Activated T-cell treated with anti-CD3 and anti-CD28 coated beads, Interleukin-2, amount 50 U/mL, for 72 hours (primary cell): ENCODE measurements at places on chromosomes 5 and 9. TPM values are rescaled to one million over a fixed set of nuclear protein-coding genes. Genes with fewer than 3 reads are reported as not detected.

DNA sequence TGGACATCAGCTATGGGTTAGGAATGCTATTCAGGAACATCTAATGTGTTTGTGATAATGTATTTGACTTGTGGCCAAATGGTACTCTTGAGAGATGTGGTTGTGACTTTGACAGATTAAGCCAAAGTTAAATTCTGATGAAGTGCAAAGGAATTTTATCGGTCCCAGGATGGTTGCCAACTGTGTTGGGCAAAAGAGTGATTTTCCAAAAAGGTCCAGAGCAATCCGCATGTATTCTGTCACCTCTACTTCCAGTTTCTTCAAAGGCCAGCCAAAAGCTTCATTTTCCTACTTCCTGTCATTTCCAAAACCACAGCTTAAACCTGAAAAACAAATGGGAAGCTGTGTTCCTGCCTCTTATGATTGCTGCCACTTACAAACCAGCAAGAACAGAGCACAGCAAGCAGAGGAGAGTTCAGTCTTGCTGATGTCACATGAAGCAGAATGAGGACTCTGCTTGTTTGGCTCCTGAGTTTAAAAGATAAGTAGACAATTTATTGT is 59.8 kb downstream of the MARCHF3 start:
- H3K27ac ChIP-seq = peak overlapping the region; percentile 76
- H3K4me1 ChIP-seq = peaks cover 37% of the 10 kb centered on the region
- H3K4me3 ChIP-seq = no peak overlapping the region
- no peak for DNase-seq
- H3K36me3 ChIP-seq = peaks cover 2% of the 10 kb centered on the region
- no peaks in the 10 kb centered on the region for H3K27me3 ChIP-seq

The BTNL3 gene
- 0.10 TPM for total RNA-seq

- H3K4me3 ChIP-seq = no peak overlapping the region
- H3K27ac ChIP-seq = no peak overlapping the region
- H3K36me3 ChIP-seq = peaks cover 3% of the 10 kb centered on the region
- H3K27me3 ChIP-seq = peaks cover 52% of the 10 kb centered on the region
- peaks cover 13% of the 10 kb centered on the region for H3K4me1 ChIP-seq
These were observed 1.1 kb downstream of the SLIT3 start for GRCh38 chr5:169299663-169300467.

The CEP120 gene
- total RNA-seq = 56.2 TPM

The FBXL7 gene
- total RNA-seq = not detected

The PCDHGA10 gene
- 0.12 TPM for total RNA-seq
